ENCODE measurements at places on chromosomes 5 and 9.

GRCh38 chr9:130780865-130781504 is 54.1 kb upstream of the ABL1 start:
- no peak for DNase-seq

DNA sequence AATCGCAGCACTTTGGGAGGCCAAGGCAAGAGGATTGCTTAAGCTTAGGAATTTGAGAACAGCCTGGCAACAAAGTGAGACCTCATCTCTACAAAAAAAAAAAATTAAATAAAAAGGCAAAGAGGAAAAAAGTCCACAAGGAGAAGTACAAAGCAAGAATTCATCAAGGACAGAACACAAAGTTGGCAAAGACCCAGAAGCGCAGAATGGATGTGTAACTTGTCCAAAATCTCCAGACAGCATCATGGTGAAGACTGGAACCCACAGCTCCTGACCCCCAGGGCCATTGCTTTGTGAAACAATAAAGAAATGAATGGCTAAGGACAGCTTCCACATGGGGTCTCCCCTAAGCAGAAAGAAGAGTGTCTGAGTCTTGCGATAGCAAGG is 7.8 kb downstream of the HSD17B3 start:
- no peak for DNase-seq

DNA sequence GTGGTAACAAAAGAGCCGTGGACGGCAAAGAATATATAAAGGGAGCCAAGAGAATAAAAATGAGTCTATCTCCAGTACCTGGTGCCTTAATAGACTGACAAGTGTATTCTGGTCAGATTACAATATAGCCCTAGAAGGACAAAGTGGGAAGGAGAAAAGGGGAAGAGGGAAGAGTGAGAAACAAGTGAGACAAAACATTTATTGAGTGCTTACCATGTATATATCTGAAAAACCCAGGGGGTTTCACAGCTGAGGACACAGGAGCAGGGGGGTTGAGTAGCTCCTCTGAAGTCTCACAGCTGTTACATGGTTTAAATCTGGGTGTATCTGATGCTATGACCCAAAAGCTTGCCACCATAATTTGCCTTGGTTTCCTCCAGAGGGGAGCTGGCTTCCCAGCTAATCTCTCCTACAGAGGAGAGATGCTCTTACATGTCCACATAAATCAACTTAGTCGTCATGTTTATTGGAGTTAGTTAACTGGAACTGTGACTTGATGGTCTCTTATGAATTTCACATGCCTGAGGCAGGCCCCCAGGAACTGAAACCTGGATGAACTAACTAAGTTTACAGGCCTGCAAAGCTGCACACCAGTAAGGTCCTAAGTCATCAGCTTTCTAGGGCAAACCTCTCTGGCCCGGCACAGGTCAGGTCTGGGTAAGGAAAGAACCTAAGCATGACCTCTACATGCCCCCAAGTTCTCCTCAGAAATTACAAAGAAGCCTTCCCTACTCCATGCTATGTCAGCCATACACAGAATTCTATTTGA is 15.5 kb downstream of the SIL1 start:
- no peak for DNase-seq

- no peak for DNase-seq
These were observed 1.1 kb upstream of the PLEKHG4B start for GRCh38 chr5:90590-91547.

DNA sequence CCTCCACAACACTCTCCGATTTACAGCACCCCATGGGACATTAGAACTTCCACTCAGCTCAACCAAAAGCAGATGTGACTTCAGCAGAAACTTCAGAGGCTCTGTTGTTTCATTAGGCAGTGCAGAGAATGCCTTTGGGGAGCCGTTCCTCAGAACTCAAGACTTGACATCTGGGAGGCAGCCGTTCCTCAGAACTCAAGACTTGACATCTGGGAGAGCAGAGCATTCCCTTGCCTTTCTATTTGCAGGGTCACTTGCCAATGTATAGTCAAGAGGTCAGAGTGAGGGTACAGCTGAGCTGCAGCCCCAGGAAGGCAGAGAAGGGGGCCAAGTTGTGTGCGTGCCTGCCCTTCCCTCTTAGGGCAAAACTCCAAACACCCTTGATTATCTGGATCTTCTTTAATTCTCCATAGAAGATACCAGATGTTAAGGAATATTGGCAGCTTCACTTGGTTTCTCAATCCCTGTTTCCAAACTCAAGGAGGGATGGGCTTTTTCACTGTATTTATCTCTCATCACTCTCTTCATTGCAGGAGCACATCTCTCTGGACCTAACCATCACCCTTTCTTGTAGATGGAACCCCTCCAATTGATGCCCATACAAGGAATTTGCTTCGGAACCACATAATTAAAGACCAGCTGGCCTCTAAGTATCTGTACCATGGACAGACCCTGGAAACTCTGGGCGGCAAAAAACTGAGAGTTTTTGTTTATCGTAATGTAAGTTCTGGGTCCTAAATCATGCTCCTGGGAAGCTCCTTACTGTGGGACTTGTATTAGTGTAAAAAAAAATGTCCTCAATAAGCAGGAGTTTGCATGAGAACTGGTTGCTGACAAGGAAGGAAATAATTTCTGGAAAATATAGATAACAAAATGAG is 25.6 kb downstream of the TGFBI start:
- DNase-seq: no peak

- DNase-seq: no peak
These were observed 178.0 kb downstream of the SLIT3 start for GRCh38 chr5:169122951-169123350.

- DNase-seq: no peak
These were observed 89.2 kb upstream of the IRX4 start for GRCh38 chr5:1971944-1972343.

DNA sequence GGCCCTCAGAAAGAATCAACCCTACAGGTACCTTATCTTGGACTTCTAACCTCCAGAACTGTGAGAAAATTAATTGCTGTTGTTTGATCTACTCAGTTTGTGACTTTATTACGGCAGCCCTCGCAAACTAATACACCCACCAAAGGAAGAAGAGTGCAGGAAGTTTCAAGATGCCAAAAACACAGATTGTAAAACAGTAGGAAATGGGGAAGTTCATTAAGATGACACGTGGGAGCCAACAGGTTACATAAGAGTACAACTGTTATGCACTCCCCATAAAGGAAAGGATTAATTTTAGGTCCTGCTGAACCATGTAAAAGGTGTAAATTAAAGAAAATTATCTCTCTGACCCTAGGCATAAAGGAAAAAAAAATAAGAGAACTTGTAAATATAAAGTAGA is 294.3 kb downstream of the EPB41L4A start:
- DNase-seq: no peak

DNA sequence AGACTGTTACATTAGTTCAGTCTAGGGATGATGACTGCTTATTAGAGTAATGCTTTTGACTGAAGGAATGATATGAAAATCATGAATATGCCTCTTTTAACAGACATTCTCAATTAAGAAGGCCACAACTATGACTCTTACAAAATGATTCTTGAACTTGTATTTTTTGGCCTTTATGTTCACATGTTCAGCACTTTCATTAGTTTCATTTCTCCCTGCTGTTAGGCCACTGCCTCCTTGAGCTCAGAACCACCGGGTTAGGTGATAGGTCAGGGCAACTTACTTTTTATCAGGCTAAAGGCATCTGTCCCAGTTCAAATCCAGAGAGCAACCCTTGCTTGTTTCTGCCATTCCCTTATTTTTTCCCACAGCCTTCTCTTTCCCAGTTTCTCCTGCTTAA is 235.2 kb upstream of the ELL2 start:
- DNase-seq: no peak

DNA sequence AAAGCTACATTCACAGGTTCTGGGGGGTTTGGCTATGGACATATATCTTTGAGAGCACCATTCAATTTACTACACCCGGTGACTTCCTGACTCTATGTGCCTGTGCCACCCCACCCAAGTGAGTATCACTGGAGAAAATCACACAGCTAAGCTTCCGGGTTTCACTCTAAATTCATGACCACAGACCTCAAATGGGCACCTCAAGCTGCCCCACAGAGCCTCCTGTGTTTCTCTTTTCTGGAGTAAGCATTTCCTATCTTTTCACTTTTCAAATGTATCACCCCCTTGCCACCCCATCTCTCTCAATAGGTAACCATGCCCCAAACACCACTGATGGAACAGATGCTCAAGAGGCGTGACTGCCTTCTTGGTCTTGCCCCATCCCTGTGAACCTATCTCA is 49.2 kb upstream of the NEK6 start:
- no peak for DNase-seq

DNA sequence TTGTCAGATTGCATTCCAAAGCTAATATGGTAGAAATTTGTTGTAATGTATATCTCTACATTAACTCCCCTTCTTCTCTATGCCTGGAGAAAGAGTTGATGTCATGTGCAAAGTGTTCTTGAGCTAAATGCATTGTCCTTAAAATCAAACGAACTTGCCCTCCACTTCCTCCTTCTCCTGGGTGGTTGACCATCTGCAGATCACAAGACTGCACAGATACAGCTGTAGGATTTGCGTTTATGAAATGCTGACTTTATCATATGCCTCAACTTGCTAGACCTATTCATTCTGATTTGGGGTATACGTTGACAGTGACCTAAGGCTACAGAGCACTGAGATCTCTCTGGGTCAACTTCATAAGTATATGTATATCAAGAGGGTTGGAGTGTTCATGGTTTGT is 8.3 kb downstream of the TRIM32 start:
- DNase-seq: no peak

- no peak for DNase-seq
These were observed 57.4 kb downstream of the GCNT1 start for GRCh38 chr9:76516350-76516749.

DNA sequence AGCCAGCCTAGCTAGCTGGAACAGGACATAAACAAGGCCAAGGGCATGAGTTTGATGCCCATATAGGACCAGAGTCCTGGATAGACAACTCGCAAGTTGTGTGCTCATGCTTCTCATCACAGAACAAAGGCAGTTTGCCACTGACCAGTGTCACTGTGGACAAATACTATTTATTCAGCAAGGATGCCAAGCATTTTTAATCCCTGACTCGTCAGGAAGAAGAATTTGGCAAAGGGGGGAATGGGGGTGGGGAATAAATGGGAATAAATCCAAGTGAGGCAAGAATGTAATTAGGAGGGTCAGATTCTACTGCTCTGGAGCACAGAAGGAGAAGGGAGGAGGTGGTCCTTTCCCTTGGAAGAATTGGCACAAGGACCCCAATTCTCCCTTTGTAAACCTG is 46.8 kb upstream of the ANKRD55 start:
- DNase-seq: no peak

GRCh38 chr5:140588311-140589070 is 23.9 kb downstream of the SLC35A4 start:
- no peak for DNase-seq

DNA sequence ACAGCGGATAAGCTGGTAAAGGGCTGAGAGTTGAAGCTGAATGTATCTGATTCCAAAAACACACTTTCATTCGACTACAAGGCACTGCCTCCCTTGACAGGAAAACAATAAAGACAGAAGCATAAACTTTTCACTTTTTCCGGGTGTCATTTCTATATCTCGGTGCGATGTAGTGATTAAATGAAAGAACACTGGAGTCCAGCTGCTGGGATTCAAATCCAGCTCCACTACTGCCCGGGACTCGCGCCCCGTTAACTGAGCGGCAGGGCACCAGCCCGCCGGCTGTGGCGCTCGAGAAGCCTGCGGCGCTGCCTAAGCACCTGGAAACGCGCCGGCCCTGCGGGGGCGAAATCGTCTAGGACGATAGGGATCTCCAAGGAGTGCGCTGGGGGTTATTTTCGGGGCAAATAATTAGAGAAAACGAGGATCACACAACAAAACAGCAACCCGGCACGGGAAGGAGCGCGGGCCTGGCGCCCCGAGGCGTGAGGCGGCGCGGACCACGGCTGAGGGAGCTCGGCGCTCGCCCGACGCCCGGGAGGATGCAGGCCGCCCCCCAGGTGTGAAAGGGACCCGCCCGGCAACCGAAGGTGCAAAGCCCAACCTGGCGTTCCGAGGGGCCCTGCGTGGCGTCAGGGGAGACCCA is 837 bp downstream of the UIMC1 start:
- peak; percentile 39 for DNase-seq

- peak; percentile 92 for DNase-seq
These were observed 266.1 kb downstream of the SMARCA2 start for GRCh38 chr9:2281031-2281802.

DNA sequence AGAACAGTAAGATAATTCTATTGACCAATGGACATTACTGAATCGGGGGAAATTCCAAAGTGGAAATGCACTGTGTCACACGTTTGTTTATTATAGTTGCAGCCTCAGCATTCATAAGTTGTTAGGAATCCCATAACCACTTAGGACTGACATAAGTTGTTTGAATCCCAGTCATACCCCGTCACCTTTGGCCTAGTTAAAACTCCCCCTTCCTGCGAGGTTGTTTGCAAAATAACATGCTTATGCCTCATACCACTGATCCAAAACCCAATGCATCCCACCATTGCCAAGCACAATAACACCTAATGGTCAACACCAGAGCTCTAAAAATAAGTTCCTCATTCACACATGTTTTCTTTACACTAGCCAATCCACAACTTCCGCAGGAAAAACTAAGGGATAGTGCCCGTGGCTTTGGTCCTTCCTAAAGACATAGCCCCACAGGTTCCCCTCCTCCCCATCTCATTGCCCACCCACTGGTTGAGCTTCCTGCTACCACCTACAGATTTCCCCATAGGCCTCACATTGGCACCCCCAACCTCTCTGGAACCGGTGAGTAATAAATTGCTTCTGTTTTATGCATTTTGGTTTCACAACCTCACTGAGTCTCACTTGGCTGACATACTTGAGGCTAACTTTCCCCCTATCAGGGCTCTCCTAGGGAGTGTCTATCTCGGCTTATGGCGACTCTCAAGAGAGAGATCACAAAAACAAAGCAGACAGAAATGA is 42.3 kb upstream of the MUSK start:
- DNase-seq: no peak

DNA sequence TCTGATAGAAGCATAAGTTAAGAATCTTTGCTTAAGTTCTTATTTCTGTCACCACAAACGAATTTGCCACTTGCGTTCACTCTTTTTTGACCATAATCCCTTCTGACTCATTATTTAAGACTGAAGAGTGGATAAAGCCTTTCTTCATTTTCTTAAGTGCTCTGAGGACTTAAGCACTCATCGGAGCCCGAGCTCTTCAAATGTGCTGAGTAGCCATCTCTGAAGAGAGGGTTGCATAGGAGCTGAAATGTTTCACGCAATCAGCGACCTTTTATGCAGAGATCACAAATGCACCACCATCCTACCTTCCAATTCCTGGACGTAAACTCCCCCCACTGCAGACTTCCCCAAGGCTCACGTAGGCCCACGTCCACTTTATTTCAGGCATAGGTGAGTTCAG is 699.2 kb downstream of the IRX1 start:
- no peak for DNase-seq

DNA sequence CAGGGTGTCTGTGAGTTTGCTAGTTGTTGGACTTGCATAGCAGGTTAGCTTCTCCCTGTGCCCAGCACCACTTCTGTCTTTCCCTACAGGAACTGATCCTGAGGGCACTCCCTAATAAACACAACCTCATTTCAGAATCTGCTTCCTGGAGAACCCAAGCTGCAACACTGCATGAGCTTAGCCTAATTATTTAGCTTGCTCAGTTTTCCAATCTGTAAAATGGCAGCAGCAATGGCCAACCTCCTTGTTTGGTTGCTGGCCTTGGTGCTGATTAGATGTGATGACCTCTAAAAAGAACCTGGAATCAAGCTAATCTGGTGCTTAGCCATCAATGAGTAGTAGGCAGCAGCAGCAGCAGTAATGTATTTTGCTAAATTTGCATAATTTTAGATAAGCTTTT is 133.9 kb downstream of the ADCY2 start:
- no peak for DNase-seq

Measured in NT2/D1 (cell line).